ENCODE measurements at places on chromosomes 7 and 10.

DNA sequence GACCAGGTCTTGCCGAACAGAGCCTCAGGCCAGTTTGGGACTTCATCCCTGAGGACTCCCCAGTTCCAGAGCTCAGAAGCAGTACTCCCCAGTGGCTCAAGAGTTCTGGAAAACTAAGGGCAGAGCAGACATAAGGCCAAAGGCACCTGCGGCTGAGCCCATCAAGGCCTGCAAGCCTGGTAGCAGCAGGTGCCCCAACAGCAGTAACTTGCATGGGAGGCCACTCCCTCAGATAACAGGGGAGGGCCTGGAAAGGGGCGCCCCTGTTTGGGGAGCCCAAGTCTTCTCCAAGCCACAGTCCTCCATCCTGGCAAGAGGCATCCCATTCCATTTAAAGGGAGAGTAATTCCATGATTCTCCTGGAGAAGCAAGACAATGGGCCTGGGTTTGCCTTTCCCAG, 13.0 kb downstream of the POLL start:
- DNase-seq = no peak

- DNase-seq = no peak
Measured at GRCh38 chr7:94276027-94276426, 118.7 kb upstream of the COL1A2 start.

DNA sequence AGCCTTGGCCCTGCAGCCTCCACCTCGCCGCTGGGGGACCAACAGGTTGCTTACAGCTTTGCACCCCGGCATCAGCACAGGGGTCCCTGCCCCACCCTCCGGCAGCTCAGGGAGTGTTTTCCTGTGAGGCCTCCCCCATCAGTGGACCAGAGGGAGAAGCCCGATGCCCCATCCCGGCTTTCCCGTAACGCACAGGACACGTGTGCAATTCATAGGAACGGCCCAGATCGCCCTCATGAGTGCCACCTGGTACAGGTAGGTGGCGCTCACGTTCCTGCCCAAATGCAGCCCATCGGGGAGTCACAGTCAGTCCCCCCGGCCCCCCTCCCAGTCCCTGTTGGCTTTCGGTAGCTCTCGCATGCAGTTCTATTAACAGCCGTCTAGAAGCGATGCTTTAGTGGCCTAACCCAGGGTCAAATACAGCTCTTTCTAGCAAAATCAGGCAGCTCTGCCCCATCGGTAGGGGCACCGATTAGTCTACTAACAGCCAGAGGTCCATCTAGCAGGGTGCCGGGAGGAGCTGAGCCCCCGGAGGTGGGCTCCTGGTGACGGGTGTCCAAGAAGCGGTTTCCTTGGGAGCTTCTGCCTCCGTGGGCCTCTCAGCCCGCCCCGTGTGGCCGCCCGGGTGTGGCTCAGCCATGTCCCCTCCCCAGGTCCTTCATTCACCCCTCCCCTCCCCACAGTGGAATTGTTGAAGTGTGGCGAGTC, 48.4 kb upstream of the GTF2IRD1 start:
- no peak for DNase-seq

DNA sequence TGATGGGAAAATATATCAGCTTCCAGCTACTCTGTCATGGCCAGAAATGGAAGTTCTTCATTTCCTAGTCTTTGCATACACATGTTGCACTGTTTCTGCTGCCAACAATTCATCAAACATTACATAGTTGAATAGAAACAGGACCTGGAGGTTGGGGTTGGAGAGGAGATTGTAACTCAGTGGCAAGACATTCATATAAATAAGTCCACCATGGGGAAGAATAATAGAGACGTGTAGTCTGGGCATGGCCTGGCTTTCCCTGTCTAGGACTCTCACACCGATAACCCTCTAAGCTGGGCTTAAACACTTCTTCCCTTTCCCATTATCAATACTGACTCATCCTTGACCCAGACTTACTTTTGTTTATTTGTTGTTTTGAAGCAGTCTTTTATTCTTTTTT, 155.7 kb downstream of the PLPP4 start:
- no peak for DNase-seq

GRCh38 chr7:1223196-1223981, 9.3 kb upstream of the UNCX start:
- DNase-seq = no peak

DNA sequence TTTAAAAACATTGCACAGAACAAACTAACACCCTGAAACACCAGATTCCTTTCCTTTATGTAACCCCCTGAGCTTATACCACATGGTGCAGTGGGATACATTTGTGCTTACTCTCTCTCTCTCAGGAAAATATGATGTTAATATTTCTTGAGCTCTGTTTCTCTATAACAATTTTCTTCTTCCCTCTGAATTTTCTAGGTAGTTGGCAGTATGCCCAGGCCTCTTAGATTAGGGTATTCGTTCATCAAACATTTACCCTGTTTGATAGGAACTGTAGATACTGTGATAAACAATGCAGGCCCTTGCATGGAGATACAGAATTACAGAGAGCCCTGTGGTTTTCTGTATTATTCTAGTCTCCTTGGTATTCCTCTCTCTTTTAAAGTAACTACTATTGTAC, 567.8 kb downstream of the IPMK start:
- DNase-seq = no peak

DNA sequence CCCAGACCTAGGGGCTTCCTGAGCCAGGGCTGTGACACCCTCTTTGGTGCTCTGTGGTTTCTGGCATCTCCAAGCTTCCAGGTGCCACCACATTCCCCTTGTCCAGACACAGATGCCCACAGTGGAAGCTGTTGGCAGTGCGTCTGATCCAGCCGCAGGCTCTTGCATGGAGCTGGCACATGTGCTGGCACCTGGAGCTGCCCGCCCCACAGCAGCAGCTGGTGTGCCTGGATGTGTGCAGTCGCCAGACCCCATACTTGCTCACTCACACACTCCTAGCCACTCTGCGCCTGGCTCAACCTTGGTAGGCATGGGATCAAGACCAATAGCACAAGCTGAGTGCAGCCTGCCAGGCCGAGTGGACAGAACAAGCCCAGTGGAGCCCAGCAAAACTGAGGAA, 106.5 kb downstream of the LYZL1 start:
- DNase-seq = no peak

DNA sequence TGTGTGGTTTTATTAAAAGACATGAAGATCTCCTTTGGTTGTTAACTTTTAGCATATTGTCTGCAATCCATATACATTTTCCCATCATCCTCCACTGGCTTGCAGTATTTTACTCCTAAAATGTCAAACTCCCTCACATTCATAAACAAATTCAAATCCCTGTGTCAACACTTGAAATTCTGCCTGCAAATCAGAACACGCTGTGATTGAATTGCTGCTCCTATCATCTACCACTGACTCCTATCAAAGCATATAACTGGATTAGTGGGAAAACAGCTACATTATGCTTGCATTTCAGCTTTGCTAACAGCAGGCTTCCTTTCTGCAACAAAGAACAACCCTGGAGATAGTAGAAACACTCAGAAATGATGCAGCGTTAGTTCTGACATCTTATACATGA, 281.8 kb upstream of the HGF start:
- DNase-seq = no peak

GRCh38 chr7:37310327-37311080, 138.2 kb downstream of the ELMO1 start:
- no peak for DNase-seq

- peak; percentile 52 for DNase-seq
Measured at GRCh38 chr10:11164803-11165590, 147.3 kb downstream of the CELF2 start.

- DNase-seq = no peak
Measured at GRCh38 chr7:151951672-151952338, 4.4 kb upstream of the GALNTL5 start.

DNA sequence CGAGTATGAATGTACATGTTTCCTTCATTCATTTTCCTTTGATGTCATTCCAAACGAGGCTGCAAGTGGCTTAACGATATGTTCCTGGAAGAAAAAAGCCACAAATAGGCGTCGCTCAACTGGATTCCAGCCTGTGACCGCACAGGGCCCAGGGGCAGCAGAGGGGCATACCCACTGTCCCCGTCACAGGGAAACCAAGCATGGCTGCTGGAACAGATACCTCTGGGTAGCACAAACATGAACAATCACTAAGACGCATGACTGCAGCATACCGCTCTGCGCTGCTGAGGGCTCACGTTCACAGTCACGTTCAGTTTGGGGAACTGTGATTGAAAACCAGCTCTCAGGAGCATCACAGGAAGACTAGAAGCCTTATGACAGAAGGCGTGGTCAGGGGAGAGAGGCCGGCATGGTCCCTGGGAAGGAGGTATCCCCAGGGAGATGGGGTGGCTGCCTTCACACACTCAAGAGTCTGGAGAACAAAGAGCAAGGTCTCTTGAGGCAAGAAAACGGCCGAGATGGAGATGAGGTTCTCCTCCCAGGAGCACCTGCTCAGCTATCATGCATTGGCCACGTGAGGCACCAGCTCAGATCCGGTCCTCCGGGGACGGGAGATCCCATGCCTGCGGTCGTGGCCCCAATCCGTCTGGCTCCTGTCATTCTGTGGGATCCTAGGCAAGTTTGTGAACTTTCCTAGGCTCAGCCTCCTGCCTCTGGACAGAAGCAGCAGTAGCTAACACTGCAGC, 213.6 kb downstream of the DIP2C start:
- DNase-seq = no peak

DNA sequence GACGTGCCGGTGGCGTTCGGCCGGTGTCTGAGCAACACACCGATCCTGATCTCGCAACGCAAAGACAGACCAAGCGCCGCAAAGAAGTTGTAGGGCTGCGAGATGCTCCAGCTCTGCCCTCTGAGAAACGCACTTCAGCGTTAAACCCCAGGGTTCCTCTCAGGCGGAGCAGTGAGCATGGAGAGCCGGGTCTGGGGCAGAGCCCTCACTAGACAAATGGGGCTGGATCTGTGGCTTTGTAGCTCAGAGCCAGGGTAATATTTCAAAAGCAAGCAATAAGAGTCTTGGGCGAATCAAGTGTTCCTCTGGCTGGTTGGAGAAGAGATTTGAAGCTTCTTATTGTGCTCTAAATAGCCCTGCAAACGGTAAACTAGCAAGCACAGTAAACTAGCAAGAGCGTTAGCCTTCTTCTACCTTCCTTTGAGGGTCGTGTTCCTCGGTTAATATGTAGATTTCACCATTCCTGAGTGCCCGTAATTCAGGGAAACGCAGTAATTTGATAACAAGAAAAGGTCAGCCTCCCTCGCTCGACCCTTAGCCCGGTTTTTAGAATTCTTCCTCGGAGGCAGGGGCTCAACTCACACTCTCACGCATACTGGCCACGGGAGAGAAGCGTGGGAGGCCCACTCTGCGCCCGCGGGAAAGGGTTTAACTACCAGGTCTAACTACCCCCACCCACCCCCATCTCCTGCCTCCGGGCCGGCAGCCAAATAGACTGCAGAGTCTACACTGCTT, 6.7 kb downstream of the SKAP2 start:
- no peak for DNase-seq

- no peak for DNase-seq
Measured at GRCh38 chr10:28794986-28795385, 117.7 kb downstream of the BAMBI start.

GRCh38 chr7:1360521-1360971, 98.7 kb downstream of the MICALL2 start:
- DNase-seq = no peak

GRCh38 chr10:127618797-127619196, 69.7 kb downstream of the NPS start:
- no peak for DNase-seq

DNA sequence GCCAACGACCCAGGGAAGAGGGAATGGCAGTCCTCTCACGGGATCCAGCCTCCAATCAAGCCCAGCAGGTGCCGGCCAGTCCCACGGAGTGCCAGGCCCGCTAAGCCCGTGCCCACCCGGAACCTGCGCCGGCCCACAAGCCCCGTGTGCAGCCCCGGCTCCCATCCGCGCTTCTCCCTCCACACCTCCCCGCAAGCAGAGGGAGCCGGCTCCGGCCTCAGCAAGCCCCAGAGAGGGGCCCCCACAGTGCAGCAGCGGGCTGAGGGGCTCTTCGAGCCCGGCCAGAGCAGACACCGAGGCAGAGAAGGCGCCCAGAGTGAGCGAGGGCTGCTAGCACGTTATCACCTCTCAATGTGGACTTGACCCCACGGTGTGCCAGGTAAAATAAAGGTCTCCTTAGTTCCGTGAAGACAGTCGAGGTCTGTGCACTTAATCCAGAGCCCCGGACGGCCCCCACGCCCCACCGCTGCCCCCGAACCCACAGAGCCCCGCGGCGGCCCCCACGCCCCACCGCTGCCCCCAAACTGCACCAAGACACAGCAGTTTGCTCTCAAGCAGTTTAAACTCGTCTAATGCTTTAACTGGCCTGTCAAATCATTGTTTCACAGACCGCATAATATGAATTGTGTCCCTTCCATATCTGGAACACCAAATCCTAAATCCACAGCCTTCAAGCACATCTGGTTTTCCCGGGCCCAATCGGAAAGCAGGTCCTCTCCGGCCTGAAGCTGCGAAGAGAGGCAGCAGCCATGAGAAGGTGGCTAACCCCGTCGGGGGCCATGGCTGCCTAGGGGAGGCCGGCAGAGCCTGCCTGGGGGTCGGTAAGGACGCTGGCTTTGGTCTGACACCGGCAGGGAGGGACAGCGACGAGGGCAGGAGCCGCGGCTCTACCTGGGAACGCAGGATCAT, 307.8 kb downstream of the PTPRN2 start:
- no peak for DNase-seq

DNA sequence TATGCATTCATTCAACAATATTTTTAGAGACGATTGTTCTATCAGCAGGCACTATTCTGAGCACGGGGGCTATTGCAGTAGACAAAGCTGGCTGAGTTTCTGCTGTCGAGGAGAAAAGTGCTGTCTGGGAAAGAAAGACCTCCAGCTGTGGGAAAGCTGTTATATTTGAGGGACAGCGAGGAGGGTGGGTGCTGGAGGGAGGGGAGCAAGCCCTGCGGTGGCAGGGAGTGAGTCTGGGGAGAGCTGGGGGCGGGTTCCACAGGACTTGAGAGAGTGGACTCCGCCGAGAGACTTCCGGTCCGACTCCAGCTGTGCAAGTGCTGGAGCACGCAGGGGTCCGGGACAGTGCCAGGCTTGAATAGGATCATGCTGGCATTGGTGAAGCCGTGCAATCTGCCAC, 602.1 kb upstream of the FOXK1 start:
- DNase-seq = no peak

- DNase-seq = no peak
Measured at GRCh38 chr10:5806745-5807144, 6.5 kb downstream of the GDI2 start.

- peak; percentile 15 for DNase-seq
Measured at GRCh38 chr10:102918817-102919245, 737 bp downstream of the CNNM2 start.

GRCh38 chr10:60420991-60421894, 31.6 kb upstream of the ANK3 start:
- DNase-seq = no peak

- no peak for DNase-seq
Measured at GRCh38 chr10:131902211-131902610, 1.4 kb downstream of the PPP2R2D start.

- no peak for DNase-seq
Measured at GRCh38 chr7:29968683-29969395, 20.8 kb downstream of the SCRN1 start.

- no peak for DNase-seq
Measured at GRCh38 chr7:108246227-108246837, 116.2 kb upstream of the LAMB4 start.

GRCh38 chr7:126698446-126698845, 554.3 kb downstream of the GRM8 start:
- DNase-seq = no peak

GRCh38 chr7:36208426-36208825, 55.4 kb downstream of the EEPD1 start:
- no peak for DNase-seq

GRCh38 chr10:69668721-69669120, 38.7 kb downstream of the FAM241B start:
- DNase-seq = no peak
